H1 (cell line): ENCODE measurements at places on chromosomes 16 and 17.

DNA sequence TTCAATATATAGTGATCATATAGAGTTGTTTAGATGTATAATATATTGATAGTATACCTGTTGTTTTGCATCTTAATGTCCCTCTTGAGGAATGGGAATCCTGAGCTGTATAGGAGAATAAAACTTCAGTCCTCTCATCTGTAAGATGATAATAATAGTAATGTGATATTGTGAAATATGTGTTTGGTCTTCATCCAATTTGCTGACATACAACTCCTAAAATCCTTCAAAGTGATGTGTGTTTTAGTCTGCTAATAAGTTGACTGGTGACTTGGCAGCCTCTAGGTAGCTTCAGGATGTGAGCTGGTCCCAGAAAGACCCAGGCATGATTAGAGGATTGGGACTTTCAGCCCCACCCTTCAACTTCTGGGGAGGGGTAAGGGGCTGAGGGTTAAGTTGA, 22.8 kb upstream of the NFAT5 start:
- DNase-seq, result no peak

GRCh38 chr17:59695945-59696681, 11.1 kb downstream of the PTRH2 start:
- DNase-seq, result no peak

GRCh38 chr16:69326172-69326873, 4.1 kb downstream of the PDF start:
- DNase-seq, result no peak

DNA sequence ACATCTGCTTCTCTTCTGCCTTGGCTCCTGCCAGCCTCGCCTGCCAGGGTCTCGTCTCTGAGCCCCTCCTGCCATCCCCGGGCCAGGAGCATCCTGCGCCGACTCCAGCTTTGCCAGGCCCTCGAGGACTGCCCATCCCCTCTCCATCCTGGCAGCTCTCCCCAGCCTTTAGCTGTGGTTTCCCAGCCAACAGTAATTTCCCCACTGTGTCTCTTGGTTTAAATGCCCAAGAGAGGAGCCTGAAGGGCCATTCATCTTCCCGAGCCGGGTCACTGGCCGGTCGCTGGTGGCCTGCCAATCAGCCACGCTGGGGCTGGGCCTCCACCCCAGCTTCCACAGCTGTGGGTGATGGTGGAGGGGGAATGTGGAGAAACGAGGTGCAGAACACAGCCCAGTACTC, 47.8 kb downstream of the MRC2 start:
- no peak for DNase-seq

DNA sequence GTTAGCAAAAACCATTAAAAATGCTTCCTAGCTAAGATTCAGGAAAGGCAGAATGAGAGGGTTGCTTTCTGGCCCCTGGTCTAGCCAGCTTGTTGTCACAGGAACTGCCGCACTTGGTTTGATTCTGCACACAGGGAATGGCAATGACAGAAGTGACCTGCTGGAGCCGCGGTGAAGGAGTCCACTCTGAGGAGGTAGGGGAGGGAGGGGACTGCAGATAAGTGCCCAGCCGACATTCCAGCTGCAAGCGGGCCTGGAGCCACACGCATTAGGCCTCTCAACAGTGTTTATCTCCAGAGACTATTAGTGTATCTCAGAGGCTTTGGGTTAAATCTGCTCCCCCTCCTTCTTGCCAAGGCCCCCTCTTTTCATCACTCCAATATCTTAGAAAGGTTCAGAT, 38.6 kb downstream of the CDRT15 start:
- no peak for DNase-seq

GRCh38 chr16:2858245-2859025, 465 bp upstream of the PRSS22 start:
- DNase-seq, result no peak

DNA sequence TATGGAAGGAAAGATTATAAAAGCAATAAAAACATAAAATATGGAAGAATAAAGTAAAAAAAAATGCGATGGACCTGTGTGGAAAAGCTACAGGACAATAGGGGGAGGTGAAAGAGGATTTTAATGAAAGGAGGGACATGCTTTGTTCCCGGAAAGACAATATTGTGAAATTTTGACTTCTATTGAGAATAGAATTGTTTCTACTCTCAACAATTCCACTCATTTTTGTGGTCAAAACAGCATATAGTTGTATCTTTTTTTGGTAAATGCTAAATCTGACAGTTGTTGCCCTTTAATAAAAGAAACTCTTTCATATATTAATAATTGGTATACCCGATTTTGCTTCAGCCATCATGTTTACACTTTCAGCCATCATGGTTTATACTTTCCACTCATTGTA, 22.9 kb upstream of the APPBP2 start:
- no peak for DNase-seq

DNA sequence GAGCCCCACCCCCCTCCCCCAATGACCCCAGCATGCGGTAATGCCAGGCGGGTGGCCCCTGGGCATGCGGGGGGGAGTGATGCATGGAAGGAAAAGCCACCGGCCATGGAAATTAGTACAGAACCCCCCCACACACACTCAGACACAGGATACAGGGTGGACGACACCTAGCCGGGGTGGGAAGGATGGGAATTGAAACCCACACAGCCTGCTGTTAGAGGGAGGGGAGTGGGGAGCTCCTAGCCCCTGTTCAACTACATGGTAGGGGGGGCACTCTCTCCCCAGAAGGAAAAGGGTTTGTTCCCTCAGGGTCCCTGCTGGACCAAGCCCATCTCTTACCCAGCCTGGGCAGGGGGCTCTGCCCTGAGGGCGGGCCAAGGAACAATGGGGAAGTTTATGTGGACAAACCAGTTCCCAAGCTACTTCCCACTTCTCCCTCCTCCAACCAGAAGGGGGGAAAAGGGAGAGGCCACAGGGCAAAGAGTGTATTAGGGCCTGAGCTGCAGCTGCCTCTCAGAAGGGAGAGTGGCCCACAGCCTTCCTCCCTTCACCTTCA, 5.2 kb downstream of the TMUB2 start:
- DNase-seq, result peak; percentile 69

DNA sequence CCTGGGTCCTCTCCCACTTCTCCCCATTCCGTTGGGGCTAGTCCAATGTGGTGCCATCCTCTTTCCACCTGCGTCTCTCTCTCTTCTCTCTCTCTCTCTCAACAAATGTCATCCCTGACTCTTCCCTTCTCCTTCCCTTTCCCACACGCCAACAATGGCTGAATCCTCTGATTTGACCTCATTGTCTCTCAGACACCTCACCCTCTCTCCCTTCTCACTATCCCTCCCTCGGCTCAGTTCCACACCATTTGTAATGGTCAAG, 628 bp upstream of the ZNF18 start:
- no peak for DNase-seq

- DNase-seq, result no peak
These were observed 310.7 kb upstream of the ASIC2 start for GRCh38 chr17:33603789-33604188.

- no peak for DNase-seq
These were observed 11.4 kb downstream of the ITGAD start for GRCh38 chr16:31404353-31405064.

GRCh38 chr16:82331397-82331796, 161.4 kb upstream of the MPHOSPH6 start:
- DNase-seq, result no peak

GRCh38 chr16:84239141-84239769, 557 bp downstream of the KCNG4 start:
- no peak for DNase-seq

DNA sequence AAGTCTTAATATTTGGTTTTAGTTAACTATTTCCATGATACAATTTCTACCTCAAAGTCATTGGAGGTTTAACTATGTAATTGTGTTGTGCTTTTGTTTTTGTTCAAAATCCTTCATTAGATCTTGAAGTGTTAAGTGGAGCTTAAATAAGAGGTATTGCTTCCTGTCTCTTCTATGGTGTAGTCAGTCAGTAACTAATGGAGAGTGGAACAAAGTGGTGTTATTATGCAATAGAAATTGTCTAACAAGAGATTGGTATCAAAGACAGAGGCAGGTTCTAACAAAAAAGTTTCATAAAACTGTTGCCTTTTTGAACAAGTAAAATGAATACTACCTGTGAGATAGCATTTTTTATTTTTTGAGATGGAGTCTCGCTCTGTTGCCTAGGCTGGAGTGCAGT, 45.2 kb downstream of the GRB7 start:
- DNase-seq, result no peak

GRCh38 chr17:20206591-20206990, 197.4 kb downstream of the SPECC1 start:
- DNase-seq, result no peak

DNA sequence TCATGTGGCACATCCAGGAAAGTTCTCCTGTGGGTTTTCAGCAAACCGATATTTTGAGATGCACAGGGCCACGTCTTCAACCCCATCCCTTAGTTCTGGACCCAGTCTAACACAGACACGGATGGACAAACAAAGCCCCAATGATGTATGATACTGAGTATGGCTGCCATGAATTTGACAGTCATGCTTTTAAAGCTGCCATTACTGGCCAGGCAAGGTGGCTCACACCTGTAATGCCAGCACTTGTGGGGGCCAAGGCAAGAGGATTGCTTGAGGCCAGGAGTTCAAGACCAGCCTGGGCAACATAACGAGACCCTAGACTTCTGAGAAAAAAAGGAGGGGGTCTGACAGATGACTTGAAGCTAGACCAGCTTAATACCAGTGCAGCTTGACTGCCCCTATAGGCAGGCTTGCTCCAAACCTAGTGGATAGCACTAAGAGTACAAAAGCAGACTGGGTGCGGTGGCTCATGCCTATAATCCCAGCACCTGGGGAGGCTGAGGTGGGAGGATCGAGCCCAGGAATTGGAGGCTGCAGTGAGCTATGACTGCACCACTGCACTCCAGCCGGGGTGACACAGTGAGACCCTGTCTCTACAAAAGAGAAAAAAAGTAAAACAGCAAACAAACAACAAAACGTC, 10.8 kb upstream of the ZNF629 start:
- no peak for DNase-seq

- DNase-seq, result no peak
These were observed 102.4 kb downstream of the CCT6B start for GRCh38 chr17:34858591-34859565.

- no peak for DNase-seq
These were observed 7.2 kb upstream of the MYCBPAP start for GRCh38 chr17:50501054-50501453.

DNA sequence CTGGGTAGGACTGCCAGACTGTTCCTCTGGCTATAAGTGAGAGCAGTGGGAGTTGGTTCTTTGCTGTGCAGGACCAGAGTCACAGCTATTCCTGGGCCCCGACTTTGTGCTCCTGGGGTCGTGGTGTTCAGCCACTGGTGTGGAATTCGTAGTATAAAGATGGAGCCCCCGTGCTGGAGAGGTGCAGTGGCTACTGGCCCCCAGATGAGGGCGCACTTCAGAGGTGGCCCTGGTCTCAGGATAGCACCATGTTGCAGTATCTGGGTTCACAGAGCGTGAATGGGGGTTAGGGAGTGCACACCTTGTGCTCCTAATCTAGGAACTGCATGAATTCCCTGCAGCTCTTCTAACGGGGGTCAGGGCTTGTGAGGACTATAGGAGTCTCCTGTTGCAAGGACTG, 21.1 kb downstream of the TANC2 start:
- peak; percentile 73 for DNase-seq

DNA sequence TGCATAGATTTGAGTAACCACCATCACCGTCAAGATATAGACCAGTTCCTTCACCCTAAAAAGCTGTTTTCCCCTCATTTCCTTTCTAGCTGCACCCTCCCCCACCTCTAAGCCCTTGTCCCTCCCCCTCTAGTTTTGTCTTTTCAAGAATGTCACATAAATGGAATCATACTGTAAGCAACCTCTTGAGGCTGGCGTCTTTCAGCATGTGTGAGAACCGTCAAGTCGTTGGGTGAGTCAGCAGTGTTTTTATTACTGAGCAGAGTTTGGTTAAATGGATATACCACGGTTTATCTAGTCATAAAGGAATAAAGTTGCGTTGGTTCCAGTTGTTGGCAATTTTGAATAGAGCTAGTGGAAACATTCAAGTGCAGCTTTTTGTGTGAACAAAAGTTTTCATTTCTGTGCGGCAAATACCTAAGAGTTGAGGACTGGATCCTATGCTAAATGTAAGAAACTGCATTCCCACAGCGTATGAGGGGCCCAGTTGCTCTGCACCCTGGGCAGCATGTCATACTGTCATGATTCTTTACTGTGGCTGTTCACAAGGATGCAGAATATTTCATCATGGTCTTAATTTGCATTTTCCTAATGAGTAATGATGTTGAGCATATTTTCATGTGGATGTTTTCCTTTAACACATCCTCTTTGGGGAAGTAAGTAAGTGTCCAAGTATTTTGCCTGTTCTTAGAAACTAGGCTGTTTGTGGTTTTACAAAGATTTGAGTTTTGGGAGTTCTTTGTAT, 264.3 kb downstream of the CPPED1 start:
- DNase-seq, result no peak

GRCh38 chr17:64117981-64118979, 11.7 kb downstream of the ERN1 start:
- no peak for DNase-seq

GRCh38 chr16:50213939-50214519, 52.3 kb upstream of the ADCY7 start:
- no peak for DNase-seq

DNA sequence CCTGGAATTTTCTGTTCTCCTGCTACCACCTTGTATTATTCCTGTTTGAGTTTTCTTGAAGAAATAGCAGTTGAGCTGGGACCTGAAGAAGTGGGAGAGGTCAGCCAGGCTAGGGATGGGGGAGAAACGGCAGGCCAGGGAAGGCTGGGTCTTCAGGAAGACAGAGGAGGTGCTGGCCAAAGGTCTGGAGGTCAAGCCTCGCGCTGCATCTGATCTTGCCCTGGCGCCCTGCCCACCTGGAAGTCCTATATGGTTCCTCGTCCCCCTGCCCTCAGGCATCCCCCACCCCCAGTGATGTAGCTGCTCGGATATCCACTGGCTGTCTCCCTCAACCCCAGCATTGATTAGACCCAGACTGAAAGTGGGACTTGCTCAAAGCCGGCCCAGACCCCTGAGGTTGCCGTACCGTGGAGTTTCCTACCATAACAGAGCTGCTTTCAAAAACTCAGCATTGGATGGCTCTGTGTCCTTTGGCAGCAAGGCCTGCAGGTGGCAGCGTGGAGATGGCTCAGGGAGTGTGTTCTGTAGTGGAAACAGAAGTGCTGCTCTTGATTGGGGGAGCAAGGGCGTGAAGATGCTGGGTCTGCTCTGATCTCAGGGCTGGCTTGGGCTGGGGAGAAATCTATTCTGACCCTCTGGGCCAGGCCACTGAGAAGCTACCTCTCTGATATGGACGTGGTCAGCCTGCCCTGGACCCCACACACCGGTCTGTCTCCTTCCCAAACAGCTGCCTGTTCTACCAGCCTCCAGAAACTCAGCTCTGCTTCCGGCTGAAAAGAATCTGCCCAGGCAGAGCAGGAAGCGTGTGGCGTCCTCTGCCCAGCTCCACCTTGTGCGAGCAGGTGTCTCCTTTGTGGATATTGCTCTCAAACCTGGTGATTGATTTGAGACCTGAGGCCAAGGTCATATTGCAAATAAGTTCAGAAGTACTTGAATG, 107.0 kb upstream of the CACNG5 start:
- DNase-seq, result peak; percentile 78
